ENCODE measurements at places on chromosomes 2 and 18.

- DNase-seq = no peak
Observed at GRCh38 chr2:168663993-168664392, 138.4 kb upstream of the NOSTRIN start.

DNA sequence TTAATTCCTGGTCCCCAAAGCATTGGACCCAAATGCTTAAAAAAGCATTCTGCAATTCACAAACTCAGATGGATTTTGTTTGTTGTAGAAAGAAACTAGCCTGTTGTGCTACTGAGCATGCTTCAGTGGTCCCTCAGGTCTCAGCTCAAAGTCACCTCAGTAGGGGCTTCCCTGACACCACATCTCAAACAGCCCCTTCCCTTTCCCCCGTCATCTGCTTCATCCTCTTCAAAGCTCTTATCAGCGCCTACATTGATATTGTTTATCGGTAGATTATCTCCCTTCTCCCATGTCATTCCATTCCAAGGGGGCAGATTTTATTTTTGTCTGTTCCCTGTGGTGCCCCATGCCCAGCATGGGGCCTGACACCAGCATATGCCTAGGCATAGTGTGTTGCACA, 172.9 kb downstream of the CELF4 start:
- no peak for DNase-seq

DNA sequence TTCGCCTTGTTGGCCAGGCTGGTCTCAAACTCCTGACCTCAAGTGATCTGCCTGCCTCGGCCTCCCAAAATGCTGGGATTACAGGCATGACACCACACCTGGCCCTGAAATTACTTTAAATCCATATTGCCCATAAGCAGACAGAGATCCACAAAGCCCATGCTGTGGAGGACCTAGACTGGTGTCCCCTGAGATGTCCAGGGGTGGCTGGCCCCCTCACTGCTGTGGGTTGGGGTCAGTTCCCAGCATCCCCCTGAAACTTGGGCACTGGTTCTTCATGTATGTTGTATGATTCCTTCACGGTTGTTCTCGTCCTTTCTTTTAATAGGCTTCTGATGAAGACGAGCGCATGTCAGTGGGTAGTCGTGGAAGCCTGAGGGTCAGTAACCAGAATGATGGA, 78.1 kb upstream of the RBM44 start:
- no peak for DNase-seq

GRCh38 chr2:85132834-85133637, at the start of gene TCF7L1:
Gene TCF7L1, plus strand, starts transcription at chr2:85133392. Its CDS starts 293 bp downstream, at chr2:85133685.
- peak; percentile 91 for DNase-seq

DNA sequence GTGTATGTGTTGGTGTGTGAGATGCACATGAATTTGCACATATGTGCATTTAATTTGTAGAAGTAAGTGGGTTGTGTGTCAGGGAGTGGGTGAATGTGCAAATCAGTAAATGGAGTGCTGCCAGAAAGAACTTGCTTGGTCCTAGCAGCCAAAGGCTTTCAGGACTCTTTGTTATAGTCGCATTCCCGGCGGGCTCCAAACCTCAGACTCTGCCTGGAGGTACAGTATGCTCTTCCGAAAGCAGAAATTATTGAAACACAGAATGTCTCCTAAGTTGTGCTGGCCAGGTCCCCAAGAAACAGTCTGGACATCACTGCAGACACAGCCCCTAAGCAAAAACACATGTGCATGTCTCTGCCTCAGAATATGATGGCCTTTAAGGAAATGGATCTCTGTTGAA, 232.4 kb downstream of the INSIG2 start:
- DNase-seq = no peak

- no peak for DNase-seq
Observed at GRCh38 chr18:58635891-58636290, 7.0 kb upstream of the ALPK2 start.

DNA sequence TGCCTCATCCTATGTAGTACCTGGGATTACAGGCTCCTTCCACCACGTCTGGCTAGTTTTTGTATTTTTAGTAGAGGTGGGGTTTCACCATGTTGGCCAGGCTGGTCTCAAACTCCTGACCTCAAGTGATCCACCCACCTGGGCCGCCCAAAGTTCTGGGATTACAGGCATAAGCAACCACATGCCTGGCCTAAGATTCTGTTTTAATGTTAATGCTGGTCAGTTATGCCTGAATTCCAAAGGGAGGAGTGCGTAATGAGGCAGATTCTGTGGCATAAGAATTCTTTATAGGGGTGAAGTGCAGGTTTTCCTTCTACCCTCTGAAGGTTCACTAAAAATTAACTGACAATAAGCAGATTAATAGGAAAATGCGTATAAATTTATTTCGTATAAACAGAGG, 1343.8 kb upstream of the LRRTM1 start:
- DNase-seq = no peak

DNA sequence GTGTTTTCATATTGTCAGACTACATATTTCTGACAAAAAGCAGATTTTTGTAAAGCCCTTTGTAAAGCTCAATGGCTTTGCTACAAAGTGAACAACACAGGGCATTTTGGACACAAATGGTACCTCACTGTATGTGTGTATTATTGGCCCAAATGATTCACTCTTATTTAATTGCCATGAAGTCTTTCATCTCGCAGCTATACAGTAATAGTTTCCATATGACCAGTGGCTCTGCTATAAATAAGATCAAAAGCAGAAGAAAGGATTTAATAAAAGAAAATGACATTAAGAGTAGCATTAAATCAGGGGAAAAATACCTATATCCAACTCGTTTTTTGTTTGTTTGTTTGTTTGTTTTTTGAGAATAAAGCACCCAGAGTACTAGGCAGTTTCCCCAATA, 284.0 kb upstream of the CCDC68 start:
- no peak for DNase-seq

DNA sequence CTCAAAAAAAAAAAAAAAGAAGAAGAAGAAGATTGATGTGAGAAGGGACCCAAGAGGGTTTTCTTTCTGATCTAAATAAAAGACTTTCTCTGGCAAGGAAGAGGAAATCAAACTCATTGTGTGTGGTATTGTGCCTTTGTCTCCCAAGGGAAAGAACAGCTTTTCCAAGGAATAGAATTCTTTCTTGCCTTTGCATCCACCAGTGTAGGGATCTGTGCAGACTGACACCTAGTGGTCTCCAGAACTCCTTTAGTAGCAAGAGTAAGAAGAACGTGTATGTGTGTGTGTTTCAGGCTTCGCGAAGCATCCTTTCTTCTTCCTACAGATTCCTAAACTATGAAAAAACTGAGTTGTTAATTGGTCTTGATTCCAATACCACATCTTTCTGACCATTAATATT, 33.5 kb upstream of the CRIM1 start:
- DNase-seq = no peak

DNA sequence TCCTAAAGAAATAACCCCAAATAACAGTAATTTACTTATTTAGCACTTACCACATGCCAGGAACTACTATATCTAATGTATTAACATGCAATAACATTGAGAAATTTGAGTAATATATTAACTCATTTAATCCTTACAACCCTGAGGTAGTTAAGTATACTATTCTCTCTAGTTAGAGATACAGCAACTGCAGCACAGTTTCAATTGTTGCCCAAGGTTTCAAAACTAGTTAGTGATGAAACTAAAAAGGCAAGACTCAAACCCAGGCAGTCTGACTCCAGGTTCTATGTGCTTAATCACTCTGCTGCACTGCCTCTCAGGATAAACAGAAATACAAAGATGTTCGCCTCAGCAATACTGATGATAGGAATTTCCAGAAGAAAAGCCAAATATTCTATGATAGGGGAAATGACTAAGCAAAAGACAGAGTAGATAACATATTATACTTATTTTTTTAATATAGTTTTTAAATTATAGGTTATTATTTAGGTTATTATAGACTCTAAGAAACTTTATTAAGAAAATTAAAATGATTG, 88.0 kb downstream of the SS18 start:
- no peak for DNase-seq

- DNase-seq = no peak
Observed at GRCh38 chr2:61645911-61646310, 107.8 kb upstream of the XPO1 start.

- DNase-seq = no peak
Observed at GRCh38 chr2:123500346-123500745, 524.7 kb upstream of the CNTNAP5 start.

DNA sequence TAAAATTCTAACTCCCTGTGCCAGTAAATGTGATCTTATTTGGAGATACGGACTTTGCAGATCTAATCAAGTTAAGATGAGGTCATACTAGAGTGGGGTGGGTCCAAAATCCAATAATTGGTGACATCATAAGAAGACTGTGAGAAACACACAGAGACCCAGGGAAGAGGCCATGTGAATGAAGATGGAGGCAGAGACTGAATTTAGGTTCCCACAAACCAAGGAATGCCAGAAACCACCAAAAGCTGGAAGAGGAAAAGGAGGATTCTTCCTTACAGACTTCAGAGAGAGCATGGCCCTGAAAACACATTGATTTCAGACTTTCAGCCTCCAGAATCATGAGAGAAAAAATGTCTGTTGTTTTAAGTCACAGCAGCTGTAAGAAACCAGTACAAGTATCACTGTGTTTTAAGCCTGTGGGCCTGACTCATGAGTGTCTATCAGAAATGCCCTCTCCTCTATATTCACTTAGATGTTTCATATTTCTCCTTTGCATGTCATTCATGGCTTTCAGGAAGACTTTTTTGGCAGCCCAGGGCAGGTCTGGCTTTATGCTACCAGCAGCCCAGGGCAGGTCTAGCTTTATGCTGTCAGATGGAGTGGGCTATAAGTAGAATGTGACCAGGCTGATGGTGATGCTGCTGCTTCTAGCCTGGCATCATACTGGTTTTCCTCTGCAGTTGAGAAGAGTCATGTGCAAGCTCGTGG, 100.0 kb downstream of the SPOPL start:
- no peak for DNase-seq

DNA sequence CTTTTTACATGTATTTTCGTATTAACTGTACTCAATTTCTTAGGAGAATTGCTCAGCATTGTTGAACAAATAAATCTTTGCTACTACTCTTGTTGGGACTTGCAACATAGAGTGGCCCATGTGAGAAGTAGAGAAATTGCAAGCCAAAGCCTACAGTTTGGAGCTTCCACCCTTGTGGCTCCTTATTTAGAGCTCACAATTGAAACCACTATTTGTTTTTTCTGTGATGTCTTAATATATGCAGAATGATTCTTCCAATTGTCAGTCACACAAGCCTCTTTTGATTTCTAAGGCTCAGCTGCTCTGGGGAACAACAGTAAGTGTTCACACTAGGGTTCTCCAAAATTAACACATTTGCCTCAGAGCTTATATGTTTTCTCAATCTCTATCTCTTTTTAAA, 60.2 kb upstream of the GALNT13 start:
- no peak for DNase-seq

GRCh38 chr2:217709478-217710210, 293.2 kb downstream of the TNS1 start:
- DNase-seq = no peak

DNA sequence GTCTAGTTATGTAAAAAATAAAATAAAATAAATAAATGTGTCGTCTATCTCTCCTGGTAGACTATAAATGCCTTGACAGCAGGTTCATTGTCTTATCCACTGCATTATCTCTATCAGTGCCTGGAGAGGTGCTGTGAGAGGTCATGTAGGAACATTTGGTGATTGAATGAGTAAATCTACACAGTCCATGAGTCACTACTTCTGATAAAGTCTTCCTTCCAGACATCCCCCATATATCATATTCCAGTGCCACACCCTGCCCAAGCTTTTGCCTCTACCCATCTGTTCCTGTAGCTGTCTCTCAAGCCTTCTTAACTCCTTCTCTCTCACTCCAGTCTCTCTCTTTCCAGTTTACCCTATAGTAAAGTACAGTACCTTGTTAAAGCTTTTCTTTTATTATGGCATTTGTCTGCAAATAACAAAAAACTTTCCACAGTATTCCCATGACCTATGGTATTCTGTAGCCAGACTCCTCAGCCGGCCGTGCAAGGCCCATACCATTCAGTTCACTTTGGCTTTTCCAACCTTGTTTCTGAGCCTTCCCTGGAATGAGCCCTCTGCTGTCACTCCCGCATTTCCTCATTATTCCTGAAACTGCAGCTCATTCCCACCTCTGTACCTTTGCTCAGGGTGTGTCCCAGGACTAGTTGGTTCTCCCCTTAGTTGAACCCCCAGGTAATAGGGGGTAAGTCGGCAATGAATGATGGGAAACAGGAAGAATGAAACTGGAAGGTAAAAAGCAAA, 37.5 kb downstream of the ANXA4 start:
- no peak for DNase-seq

- no peak for DNase-seq
Observed at GRCh38 chr18:31977270-31977872, 34.4 kb upstream of the TRAPPC8 start.

DNA sequence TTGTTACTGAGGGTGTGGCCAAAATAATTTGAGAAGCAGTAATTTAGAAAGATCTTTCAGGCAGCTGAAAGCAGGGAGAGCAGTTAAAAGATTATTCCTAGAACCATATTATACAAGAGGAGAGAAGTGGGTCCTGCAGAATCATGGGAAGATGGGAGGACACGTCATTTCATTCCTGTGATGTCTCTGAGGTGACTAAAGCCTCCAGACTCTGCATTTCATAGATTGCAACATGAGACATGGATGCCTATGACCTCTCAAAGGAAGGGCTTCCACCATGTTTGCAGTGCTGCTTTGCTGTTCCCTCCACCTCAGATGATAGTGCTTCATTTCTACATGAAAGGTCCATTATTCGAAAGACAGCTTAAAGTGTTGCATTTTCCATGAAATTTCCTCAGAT, 788.4 kb downstream of the TSN start:
- no peak for DNase-seq

DNA sequence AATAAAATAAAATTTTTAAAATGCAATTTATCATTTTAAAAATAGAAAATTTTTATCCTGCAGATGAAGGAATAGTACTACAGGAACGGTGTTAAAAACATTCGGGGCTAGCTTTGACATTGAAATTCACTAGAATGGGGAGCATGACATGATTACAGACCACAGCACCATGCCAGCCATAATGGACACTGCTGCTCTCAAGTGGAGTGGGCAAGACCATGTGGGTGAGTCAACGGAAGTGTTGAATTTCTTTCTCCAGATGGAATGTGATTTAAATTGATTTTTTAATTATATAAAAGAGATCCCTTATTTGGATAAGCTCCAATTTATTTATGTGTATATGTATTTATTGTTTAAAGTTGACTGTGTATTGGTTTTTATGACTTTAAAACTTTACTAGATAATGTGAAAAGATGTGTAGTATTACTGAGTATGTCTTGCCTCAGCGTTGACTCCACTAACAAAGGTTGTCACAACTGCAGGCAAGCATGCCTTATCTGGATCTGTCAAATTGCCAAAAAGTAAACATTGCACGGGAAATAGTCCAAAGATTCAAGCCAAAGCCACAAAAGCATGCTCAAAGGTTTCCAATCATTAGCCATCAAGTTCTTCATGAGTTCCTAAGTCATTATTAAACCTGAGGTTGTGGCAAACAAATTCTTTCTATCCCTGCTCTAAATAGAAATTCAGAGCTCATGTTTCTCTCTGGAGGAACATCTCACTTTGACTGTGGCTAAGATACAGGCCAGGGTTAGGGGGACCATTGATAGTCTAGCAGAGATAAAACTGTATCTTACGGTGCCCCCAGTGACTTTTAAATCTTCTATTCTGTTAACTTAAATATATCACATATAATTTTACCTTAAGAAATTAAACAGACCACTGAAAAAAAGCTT, 536.9 kb downstream of the TMX3 start:
- no peak for DNase-seq
